Common myeloid progenitor, CD34-positive (primary cell): ENCODE measurements at places on chromosomes 6 and 20.

DNA sequence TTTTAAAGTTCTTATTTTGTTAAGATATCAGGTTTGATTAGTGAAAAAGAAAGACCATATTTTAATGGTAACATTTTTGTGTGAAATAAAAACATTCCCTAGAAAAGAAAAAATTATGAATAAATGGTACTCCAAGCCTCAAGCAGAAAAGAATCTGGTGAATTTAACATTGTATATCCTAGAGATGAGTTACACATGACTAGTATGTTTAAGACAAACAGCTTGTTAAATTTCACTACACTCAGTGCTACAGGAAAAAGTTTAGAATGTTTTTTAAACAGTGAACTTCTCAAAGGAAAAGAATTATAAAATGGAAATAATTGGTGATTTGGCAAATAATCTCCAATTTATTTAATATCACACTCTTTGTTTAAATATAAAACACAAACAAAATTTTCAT, 222.7 kb upstream of the MCHR2 start:
- DNase-seq: no peak

DNA sequence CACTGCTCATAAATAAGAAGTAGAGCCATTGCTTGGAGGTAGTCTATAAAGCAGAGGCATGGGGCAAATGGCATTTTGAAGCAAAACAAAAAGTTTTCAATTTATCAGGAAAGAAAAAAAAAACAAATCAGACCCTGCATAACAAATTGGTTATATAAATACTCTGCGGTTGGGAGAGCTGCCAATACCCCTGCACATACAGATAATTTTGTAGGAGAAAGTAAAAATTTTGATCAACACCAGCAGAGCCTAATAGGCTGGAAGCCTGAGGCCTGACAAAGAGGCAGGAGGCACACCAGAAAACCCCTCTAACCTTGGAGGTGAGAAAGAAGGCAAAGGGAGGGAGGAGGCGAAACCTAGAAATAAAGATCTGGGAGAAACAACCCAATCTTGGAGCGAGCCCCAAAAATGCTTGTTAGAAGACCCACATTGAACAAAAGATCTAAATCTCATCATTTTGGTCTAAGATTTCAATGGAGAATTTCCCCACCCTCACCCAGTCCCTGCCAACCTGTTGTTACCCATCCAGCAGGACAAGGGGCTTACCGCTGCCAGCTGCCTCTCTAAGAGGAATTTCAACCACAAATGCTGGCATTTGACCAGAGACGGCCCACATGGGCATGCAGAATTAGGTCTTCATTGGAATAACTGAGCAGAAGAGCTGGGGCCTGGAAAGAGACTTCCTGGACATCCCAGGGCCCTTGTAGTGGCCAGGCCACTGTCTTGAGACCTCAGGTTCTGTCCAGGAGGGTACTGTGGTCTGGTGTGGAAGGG, 28.4 kb downstream of the FOXA2 start:
- no peak for DNase-seq

GRCh38 chr6:37127961-37128862, 41.7 kb upstream of the PIM1 start:
- no peak for DNase-seq

GRCh38 chr20:8067082-8067481, 47.5 kb upstream of the TMX4 start:
- DNase-seq: no peak

DNA sequence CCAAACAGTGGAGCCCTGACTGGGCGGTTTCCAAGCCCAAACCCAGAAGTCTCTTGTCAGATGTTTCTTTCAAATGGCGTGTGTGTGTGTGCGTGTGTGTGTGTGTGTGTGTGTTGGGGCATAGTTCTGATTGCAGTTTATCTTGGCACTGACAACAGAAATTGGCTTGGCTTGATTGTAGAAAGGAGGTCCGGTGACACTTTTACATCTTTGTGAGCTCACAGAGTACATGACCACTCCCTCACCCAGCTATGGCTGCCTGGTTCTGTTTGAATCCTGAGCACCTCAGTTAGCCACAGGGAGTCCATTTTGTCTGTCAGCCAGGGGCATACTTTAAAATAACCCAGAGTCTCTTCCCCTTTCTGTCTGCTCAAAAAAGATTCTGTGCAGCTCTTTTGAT, 276.3 kb downstream of the CD83 start:
- DNase-seq: no peak

- DNase-seq: no peak
These were observed 22.3 kb downstream of the CAPN11 start for GRCh38 chr6:44180886-44181285.

- DNase-seq: peak; percentile 52
These were observed at the start of gene FGD2 for GRCh38 chr6:37005061-37005810. Gene FGD2 (plus strand): TSS chr6:37005655. CDS start chr6:37005818, 163 bp downstream.

DNA sequence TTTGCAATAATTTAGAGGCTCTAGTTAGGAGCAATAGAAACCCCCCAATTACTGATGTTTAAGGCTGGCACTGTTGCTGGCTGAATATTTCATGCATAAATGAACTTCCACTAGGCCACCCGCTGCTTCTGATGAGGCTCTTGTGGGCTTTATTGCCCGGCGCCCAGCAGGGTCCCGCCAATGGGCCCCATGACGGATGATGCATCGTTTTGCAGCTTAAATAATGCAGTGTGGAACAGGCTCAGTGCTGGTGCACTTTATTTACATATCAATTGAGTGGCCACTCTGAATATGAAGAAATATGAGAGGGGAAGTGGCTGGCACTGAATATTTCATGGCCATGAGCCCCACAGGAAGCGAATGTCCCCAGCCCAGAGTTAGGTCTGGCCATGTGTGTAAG, 155.3 kb upstream of the MAFB start:
- DNase-seq: no peak

DNA sequence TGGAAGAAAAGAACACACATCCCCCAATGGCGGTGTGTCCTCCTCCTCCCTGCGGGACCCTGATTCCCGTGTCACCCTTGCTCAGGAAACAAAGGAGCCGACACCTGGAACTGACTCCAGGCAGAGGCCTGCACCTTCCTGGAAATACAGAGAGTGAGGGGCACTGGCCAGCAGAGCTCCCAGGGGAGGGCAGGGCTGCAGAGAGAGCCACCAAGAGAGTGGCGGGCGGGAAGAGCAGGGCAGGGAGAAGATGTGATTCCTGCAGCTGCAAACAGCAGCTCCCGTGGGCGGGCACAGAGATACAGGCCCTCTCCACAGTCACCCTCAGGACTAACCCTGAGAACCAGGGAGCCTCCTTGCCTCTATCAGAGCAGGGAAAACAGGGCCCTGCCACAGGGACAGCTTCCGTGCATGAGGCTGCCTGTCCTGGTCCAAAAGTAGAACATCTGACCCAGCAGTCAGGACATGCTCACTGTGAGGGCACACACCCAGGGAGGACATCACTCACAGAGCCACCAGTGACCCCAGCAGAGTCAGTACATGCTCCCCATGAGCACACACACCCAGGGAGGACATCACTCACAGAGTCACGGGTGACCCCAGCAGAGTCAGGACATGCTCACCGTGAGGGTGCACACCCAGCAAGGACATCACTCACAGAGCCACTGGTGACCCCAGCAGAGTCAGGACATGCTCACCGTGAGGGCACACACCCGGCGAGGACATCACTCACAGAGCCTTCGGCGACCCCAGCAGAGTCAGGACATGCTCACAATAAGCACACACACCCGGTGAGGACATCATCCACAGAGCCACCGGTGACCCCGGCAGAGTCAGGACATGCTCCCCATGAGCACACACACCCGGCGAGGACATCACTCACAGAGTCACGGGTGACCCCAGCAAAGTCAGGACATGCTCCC, 193.1 kb downstream of the DLL1 start:
- DNase-seq: no peak

- no peak for DNase-seq
These were observed 231.6 kb downstream of the THBS2 start for GRCh38 chr6:169022079-169022478.

DNA sequence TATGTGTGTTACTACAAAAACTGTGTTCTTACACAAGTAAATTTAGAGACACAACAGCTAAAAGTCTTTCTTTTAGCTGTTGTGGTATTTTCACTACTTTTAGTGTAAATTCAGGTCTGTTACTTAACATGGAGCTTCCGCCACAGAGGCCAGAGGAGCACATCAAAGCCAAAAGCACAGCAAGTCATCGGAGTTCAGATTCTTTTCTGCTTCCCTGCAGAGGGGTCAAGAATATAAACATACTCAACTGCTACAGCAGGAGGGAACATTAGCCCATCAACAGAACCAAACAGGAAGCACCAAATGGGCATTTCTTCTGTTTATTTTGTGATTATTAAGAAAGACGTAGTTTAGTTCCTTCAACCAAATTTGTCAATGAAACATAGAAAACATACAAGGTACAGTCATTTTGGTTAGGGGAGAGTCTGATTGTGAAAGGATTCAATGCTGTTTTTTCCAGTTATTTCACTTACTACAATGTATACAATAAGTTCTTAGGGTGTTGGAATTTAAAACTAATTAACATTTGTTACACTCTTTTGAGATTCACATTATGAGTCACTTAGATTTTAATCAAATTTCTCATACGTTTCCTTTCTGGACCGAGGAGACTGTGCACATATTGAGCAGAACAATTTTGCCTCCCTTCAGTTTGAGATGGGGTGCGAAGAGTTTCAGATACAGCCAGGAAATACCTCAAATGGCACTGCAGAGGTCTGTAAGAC, 42.8 kb upstream of the DSE start:
- DNase-seq: no peak

DNA sequence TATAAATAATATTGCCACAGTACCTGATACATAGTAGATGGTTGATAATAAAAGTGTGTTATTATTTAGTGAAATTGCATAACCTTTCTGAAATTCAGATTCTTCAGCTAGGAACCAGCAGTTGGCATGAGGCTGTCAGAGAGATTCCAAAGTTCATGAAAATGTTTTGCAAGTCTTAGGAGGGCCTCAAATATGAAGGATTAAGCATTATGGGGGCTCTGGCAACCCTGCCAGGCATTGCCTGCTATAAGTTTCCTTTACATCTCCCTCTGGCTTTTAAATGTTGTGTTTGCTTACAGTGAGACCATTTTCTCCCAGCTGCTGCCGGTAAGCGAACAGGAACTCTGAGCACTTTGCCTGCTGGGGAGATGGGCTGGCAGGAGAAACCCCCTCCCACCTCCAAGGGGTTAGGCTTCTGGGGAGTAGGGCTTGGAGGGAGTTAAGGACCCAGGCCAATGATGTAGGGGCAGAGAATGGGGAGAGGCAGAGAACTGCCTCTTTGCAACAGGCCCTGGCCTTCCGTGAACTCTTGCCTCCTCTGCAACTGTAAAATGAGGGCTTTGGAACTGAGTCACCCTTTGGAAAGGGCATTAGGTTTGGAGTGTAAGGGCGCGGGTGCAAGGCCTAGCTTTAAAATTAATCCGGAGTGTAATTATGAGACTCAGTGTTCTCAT, 33.2 kb upstream of the KIF3B start:
- DNase-seq: no peak

- DNase-seq: no peak
These were observed 20.3 kb upstream of the ELOVL5 start for GRCh38 chr6:53369051-53369450.

DNA sequence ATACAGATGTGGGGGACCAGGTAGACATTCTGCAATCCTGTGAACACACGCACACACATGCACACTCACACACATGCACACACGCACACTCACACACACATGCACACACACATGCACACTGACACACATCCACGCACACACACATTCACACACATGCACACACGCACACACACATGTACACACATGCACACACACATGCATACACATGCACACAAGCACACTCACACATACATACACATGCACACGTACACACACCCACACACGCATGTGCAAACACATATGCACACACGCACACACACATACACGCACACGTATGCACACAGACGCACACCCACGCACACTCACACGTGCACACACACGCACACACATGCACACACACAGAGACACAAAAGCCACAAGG, 14.3 kb upstream of the GGTLC1 start:
- DNase-seq: no peak

GRCh38 chr6:107546691-107547450, 57.0 kb downstream of the SOBP start:
- no peak for DNase-seq

GRCh38 chr20:21234806-21235483, 68.2 kb upstream of the XRN2 start:
- DNase-seq: no peak

DNA sequence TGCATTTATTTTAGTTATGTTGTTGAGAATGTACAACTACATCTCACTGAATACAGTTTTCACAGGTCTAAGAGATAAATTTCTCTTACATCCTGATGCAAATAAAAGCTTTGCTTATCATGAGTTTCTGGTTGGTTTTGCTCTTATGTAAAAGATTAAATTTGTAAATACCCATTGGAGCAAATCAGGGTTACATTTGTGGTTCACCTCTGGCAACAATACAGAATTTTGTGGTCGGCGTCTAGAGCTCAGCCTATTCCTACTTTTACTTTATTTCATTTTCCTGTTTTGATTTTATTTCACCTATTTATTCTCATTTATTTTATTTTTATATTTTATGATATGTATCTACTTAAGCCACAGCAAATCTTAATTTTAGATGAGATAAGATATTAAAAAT, 271.9 kb upstream of the MARCKS start:
- DNase-seq: no peak

- no peak for DNase-seq
These were observed 31.1 kb downstream of the TFAP2B start for GRCh38 chr6:50849796-50850180.
